NCI-H187 treated with DMSO at 0.1 percent for 48 hours (cell line): ENCODE measurements at places on chromosomes 16 and 17.

- DNase-seq, result no peak
Measured at GRCh38 chr16:13803974-13804373, 116.0 kb upstream of the ERCC4 start.

DNA sequence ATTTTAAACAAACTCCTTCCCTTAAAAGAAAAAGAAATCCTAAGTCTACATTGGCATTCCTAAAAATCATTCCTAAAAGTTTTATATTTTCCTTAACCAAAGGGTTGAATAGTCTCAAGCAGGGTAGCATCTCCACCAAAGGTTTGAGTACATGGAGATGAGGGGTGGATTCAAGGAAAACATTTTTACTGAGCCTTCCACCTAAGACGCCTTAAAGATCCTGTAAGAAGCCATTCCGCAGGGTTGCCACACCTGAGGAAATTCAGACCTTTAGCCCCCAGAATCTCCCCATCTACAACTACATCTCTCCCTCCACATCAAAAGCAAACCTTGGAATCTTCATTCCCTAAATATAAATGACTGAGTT lies 7.7 kb upstream of the AKTIP start:
- DNase-seq, result no peak

GRCh38 chr17:30005709-30006320 lies 64.4 kb downstream of the EFCAB5 start:
- no peak for DNase-seq

GRCh38 chr17:64007838-64008282 lies 9.7 kb downstream of the PRR29 start:
- DNase-seq, result no peak

DNA sequence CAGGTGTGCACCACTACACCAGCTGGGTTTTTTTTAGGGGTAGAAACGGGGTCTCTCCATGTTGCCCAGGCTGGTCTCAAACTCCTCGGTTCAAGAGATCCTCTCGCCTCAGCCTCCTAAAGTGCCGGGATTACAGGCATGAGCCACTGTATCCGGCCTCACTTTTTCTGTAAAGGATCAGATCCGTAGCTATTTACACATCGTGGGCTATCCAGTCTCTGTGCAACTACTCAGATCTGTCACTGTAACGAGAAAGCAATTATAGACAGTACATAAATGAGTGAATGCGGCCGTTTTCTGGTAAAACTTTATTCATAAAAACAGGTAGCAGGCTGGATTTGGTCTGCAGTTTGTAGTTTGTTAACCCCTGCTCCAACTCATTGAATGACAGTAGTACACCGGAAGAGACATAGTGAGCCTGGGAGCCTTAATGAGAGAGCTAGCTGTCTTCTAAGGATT lies 44.5 kb downstream of the VMP1 start:
- no peak for DNase-seq
